ENCODE measurements at places on chromosomes 6 and 20. TPM values are rescaled to one million over a fixed set of nuclear protein-coding genes. Genes with fewer than 3 reads are reported as not detected.

COL9A3 gene
- 0.11 TPM for total RNA-seq

TRAPPC3L gene
- not detected for total RNA-seq

SLC17A1 gene
- not detected for total RNA-seq

DYNLT2 gene
- total RNA-seq = 1.5 TPM

LST1 gene
- not detected for total RNA-seq

CRISP3 gene
- not detected for total RNA-seq

ADGB gene
- total RNA-seq = not detected

OPRM1 gene
- not detected for total RNA-seq

ZNF391 gene
- 1.7 TPM for total RNA-seq

OPRL1 gene
- total RNA-seq = 1.1 TPM

TTLL9 gene
- total RNA-seq = under 0.01 TPM

MRPS18A gene
- total RNA-seq = 38.2 TPM

GSTA4 gene
- 31.0 TPM for total RNA-seq

RIOK1 gene
- total RNA-seq = 20.3 TPM

ECT2L gene
- not detected for total RNA-seq

AGER gene
- 0.44 TPM for total RNA-seq

CPNE5 gene
- total RNA-seq = under 0.01 TPM

AK9 gene
- 6.4 TPM for total RNA-seq

IRAK1BP1 gene
- 5.4 TPM for total RNA-seq

IMPG1 gene
- total RNA-seq = 0.37 TPM

SALL4 gene
- total RNA-seq = 0.25 TPM

HCK gene
- not detected for total RNA-seq

GPR63 gene
- 0.44 TPM for total RNA-seq

TMX4 gene
- total RNA-seq = 37.0 TPM

TNFRSF21 gene
- total RNA-seq = 3.5 TPM

TMEM14B gene
- 104 TPM for total RNA-seq

MUC21 gene
- not detected for total RNA-seq

SLC22A1 gene
- total RNA-seq = 0.77 TPM

PSMA7 gene
- total RNA-seq = 601 TPM

Measured in uterine smooth muscle cell (primary cell).